ENCODE measurements at places on chromosomes 12 and 14.

- no peak for DNase-seq
Measured at GRCh38 chr12:122880155-122880667, 15.7 kb downstream of the VPS37B start.

DNA sequence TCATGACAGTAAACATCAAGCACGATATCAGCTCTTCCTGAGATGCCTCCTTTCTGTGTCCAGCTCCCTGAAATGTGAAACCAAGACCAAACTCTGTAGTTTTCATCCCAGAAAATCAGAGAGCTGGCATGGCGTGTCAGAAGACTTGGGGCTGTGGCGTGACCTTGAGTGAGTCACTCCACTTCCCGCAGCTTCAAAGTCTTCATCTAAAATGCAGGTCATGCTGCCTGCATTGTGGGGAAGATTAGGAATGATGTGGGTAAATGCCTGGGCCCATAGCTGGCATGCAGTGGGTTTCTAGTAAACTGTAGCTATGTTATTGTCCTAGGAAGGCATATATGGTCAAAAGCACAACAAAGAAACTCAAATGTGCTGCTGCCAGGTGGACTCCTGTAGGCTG is 28.8 kb downstream of the OAS2 start:
- no peak for DNase-seq

GRCh38 chr14:75147423-75148071 is 20.7 kb upstream of the NEK9 start:
- no peak for DNase-seq

DNA sequence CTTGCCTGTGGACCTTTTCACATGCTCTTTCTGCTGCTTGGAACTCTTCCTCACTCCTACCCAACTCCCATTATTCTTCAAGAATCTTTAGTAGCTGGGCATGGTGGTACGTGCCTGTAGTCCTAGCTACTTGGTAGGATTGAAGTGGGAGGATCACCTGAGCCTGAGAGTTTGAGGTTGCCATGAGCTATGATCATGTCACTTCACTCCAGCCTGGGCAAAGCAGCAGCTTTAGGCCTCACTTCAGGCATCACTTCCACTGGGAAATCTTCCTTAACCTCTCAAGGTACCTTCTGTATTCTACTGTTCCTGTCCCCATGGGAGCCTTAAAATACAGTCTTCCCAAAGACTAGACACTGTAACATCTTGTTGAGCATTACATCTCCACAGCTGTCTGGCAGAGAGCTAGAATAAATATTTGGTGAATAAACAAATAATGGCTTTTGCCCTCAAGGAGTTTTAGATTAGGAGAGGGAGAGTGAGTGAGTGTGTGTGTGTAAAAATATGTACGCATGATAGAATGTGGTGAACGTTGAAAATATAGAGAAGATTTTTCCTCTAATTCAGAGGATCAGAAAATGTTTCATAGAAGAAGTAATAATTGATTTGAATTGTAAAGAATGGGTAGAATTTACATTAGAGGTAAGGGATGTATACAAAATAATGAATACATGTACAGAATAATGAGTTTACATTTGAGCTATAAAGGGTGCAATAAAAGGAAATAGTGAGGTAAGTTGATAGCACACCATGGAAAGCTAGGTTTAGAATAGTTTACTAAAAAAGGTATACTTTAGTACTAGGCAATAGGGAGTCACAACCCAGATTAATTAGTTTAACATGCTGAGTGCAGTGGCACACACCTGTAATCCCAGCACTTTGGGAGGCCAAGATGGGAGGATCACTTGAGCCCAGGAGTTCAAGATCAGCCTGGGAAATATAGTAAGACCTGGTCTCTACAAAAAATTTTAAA is 29.2 kb upstream of the BMAL2 start:
- DNase-seq = no peak

- no peak for DNase-seq
Measured at GRCh38 chr14:91372671-91373495, 44.7 kb downstream of the CCDC88C start.

- DNase-seq = no peak
Measured at GRCh38 chr12:56631790-56632700, 1.9 kb upstream of the BAZ2A start.

DNA sequence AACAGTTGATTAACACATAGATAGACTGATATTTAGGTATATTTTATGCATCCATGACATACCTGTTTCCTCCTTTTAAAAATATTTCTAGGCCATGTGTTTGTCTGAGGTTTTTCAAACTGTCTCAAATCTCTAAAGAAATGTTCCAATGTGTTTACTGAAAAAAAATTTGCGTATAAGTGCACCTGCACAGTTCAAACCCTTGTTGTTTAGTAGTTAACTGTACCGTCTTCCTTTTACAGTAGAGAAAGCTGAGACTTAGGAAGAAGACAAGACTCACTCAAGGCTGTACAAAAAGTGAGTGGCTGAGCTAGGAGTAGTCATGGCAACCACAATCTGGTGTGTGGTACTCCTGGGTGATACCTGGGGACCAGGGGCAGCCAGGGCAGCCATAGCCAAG is 934.6 kb downstream of the VRK1 start:
- no peak for DNase-seq

DNA sequence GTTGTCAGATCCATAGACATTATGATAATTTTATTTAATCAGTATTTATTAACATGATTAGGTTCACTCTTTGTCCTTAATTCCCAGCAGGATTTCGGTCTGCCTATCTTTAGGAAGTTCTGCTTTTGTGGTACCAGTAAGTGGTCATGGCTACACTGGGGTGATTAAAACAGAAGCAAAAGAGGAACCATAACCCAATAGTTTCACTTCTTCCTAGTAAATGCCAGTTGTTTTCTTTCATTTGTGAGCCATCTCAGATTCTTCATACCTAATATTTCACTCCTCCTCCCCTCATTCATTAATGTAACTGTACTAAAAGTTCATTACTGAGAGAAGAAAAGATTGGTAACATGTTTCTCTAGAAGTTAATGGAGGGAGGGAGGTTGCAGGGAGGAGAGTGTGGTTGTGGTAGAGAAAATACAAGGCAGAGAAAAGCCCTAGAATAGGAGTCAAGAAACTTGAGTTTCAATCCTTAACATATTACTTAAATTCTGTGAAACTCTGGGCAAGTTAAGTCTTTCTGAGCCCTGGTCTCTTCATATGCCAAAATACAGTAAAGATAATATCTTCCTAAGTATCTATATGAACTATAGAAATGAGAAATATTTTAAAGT is 101.2 kb downstream of the PEBP1 start:
- DNase-seq = peak; percentile 22

DNA sequence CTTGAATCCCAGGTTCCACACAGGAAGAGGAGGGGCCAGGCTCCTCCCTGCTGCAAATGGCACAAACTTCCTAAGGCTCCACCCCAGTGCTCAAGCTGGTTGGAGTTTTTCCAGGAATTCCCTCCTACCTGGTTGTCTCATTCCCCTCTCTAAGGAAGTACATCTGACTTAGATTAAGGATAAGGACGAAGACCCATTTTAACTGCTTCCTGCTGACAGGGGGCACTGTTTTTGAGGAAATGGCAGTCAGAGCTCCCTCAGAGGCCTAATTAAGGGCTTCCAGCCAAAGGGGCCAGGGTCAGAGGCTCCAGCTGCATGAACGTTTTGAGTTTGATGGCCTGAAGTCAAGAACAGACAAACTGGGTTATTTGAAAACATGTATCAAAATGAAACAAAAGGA is 1084.7 kb downstream of the SLC6A15 start:
- no peak for DNase-seq

DNA sequence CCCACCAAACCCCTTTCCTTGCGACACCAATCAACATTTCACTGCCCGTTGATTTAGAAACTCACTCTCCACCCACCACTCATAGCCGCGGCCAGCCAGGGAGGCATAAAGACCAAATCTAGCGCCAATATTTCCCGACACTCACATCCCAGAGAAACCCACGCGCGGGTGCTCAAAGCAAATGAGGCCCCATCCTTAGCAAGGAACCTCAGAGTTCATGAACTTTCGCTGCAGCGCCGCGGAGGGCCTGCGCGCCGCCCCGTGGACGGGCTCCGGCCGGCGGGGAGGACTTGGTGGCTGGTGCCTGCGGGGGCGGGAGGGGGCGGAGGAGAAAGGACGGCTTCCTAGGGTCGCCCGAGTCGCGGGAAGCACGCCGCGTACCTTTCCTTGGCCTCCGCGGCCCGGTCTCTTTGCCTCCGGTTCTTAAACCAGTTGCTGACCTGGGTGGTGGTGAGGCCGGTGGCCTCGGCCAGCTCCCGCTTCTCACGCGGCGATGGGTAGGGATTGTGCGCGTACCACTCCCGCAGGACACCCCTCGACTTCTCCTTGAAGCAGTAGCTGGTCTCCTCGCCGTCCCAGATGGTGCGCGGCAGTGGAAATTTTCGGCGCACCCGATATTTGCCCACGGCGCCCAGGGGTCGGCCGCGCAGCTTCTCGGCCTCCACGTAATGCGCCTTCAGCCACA is 886 bp downstream of the SIX1 start:
- DNase-seq = no peak

DNA sequence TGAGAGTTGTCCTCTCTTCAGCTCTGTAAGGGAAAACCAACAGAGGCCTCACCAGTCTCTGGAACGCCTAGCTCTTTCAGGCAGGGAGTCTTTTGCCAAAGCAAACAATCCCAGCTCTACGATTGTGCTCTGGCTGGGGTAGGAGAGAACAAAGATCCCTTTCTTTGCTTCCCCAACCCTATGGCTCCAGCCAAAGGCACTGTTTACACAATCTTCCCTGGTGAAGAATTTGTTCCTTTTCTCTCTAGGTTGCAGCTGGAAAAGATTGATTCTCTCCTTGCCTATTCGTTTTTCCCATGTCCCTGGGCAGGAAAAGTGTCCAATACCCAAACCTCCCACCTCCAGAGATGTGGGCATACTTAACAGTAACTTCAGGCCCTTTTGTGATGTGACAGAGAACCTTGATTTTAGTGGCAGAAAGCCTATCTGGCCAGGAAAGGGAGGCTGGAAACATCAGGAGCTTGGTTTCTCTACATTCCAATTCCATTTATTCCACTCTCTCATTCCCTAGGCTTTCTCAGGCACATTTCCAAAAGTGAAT is 16.8 kb downstream of the ATP5MC2 start:
- DNase-seq = no peak

DNA sequence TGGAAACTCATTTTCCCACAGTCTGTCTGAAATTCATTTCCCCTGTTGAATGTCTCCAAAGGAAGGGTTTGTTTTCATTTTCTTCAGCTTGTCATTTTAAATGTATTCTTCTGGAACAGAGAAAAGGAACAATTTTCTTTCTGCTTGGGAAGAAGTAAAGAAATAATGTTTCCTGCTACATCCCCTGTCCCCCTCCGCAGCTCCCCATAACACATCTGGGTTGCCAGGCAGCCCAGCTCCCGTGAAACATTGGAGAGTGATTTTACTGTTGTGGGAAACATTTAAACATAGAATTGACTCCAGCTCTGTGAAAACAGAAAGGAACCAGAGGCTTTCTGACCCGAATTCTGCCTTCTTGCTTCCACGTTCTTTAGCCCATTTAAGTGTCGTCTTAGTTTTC is 159.5 kb downstream of the TMEM132C start:
- DNase-seq = no peak

DNA sequence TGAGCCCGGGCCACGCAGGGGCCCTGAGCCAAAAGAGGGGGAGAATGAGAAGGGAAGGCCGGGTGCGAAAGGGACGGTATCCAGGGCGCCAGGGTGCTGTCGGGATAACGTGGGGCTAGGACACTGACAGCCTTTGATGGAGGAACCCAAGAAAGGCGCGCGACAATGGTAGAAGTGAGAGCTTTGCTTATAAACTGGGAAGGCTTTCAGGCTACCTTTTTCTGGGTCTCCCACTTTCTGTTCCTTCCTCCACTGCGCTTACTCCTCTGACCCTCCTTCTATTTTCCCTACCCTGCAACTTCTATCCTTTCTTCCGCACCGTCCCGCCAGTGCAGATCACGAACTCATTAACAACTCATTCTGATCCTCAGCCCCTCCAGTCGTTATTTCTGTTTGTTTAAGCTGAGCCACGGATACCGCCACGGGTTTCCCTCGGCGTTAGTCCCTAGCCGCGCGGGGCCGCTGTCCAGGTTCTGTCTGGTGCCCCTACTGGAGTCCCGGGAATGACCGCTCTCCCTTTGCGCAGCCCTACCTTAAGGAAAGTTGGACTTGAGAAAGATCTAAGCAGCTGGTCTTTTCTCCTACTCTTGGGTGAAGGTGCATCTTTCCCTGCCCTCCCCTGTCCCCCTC is 3.0 kb downstream of the SSTR1 start:
- DNase-seq = no peak

GRCh38 chr12:53287741-53288216 is 7.6 kb upstream of the PFDN5 start:
- peak; percentile 46 for DNase-seq

GRCh38 chr14:65206448-65207096 is 104.3 kb upstream of the MAX start:
- DNase-seq = peak; percentile 39

- no peak for DNase-seq
Measured at GRCh38 chr14:90278199-90279175, 22.1 kb downstream of the PSMC1 start.

DNA sequence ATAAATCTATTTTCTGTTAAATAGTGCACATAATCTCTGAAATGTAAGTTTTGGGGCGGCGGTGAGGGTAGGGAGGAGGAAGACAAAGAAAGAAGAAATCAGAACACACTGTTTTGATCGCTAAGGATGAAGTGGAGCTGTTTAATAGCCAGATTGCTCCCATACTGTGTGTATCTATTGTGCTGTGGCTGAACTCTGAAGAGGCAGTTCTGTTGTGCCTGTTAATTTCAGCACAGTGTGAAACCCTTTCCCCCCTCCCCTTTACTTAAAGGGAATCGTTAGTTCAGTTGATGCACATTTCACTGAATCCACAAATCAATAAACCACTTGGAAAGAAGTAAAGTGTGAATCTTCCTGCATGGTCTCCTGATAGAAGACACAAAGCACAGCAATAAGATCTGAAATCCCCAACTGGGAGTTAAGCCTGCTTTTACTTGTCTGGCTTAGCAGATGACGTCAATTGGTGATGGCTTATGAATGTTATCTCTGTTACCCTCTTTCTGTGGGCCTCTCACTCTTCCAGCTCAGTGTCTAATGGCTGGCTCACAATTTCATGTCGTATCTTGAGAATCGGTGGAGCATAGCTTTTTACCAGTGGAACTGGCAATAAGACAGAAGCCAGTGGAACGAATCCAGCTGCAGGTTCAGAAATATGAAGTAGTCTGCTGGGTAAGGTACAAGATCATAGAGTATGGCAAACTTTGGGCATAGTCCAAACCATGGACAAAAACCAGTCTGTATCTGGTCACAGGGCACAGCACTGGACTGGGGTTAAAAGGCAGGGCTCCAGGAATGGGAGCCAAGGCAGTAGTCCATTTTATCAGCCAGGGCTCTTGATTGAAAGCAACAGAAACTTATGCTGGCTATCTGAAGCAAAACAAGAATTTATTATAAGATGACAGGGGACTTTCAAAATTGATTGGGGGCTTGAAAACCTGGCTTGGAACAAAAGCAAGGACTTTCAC is 413.5 kb upstream of the SEL1L start:
- no peak for DNase-seq

Measured in GM18507 (cell line).